ENCODE measurements at places on chromosomes 2 and 18.

DNA sequence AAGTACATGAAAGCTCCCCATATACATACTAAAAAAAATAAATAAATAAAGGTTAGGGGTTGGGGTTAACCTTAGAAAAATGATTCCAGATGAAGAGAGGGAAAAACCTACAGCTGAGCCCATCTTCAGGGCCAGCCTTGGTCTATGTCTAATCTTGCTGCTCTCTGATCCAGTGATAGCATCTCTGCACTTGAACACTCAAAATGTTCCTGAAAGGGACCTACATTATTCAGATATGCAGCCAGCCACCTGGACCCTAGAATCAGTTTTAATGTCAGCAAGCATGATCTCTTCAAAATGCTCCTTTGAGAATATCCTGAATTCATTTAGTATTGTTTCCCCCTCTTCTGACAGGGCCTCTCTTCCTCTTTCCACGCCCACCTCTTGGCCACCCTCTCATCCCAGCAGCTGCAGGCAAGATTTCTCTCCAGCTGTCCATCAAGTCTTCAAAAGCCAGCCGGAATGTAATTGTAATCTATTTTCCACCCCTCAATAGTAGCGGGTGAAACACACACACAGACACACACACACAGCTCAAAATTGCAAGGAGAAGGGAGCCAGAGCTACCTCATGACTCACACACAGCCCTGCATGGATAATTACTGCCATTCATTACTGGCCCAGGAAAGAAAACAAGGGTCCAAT is 135.5 kb downstream of the MYO3B start:
- peak; percentile 72 for DNase-seq

- DNase-seq = no peak
Observed at GRCh38 chr2:176419591-176420071, 150.4 kb downstream of the MTX2 start.

GRCh38 chr18:26757263-26758019 is 108.1 kb downstream of the AQP4 start:
- DNase-seq = no peak

GRCh38 chr2:216653931-216654365 is 20.7 kb downstream of the IGFBP2 start:
- no peak for DNase-seq

DNA sequence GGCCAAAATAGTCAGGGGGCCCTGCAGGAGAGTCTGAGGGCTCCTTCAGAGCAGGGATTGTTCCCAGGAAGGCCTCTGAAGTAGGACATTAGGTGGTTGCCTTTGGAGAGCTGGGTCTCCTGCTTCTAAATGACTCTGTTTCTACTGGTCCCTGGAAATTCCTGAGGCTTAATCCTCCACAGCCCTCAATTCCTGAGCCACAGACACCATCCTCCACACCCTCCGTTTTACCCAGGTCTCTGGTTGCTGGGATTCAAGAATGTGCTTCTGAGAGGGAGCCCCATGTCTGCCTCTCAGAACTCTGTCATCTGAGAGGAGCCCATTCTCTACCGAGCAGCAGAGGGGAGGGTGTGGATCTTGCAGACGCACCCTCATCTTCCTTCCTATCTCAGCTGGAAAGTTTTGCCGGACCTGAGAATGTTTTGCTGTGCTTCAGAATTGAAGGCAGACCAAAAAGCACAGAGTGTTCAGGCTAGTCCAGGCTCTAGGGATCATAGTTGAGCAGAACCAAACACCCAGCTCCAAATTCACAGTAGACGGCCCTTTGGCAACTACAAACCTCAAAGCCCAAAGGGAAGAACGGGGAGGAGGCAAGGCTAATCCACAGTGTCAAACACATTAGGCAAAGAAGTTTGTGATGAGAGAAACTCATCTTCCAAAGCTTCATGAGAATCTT is 8.1 kb downstream of the VIT start:
- DNase-seq = no peak

GRCh38 chr2:19225126-19225525 is 133.3 kb downstream of the OSR1 start:
- DNase-seq = no peak

- no peak for DNase-seq
Observed at GRCh38 chr2:159755014-159755413, 42.7 kb downstream of the MARCHF7 start.

GRCh38 chr2:130351711-130352110 is 4.1 kb upstream of the PTPN18 start:
- DNase-seq = no peak

DNA sequence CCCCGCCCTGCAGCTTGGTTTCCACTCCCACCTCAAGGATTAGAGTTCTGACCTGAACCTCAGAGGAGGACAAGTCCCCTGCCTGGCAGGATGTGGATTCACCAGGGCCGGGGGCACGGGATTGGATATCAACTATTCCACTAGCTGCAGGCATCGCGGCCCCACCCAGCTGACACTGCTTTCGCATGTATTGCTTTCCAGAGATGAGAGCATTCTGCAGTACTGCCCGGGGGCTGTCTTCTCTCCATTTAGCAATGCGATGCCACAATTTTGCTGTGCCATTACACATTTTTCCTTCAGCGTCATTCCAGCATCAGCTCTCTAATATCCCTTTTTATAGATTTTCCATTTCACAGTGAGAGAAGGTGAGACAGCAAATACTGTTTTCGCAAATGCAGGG is 42.0 kb downstream of the CTIF start:
- no peak for DNase-seq

GRCh38 chr2:45072064-45072861 is 63.0 kb upstream of the SIX2 start:
- DNase-seq = no peak

DNA sequence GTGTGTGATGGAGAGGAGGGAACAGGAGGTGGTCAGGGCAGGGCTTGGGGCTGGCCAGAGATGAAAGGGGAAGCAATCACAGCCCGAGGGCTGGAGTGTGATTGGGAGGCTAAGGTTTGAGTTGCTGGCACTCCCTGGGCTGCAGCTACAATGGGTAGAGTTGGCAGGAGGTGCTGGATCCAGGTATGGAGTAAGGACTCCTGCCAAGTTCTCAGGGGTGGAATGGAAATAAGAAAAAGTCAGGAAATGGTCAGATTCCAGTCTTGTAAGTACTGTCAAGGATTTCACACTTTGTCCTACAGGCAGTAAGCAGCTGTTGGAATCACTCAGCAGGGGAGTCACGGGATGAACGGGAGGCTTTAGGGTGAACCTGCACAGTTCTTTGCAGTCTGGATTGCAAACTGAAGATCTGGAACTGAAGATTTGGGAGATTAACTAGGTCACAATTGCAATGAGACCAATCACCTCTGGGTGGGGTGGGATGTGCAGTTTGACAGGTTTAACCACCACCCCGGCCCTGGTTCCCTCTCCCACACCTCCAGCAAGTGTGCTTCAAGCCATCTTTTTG is 10.9 kb upstream of the INPP5D start:
- no peak for DNase-seq

DNA sequence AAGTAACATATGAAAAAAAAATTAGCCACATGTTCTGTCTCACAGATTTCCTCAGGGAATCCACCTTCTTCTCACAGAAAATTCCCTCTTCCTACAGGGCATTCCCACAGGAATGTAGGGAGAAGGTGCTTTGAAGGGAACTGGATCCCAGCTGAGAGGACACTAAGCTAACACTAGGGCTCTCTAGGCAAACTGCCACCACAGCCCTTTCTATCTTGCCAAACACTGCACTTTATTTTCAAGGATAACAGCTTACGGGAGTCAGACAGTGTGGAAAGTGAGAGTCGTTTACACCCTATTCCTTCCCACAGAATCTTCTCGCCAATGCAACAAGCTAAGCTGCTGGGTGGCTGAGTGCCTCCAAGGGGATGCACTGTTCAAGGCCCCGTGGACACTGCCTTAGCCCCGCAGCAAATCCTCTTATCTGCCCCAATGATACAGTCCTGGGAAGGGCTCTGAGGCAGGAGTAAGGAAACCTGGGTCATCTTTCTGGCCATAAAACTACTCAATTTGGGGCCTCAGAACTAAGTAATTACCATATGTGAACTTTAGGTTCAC is 76.9 kb downstream of the CCDC93 start:
- DNase-seq = no peak

- DNase-seq = no peak
Observed at GRCh38 chr2:151407281-151407680, 2.4 kb upstream of the RIF1 start.

DNA sequence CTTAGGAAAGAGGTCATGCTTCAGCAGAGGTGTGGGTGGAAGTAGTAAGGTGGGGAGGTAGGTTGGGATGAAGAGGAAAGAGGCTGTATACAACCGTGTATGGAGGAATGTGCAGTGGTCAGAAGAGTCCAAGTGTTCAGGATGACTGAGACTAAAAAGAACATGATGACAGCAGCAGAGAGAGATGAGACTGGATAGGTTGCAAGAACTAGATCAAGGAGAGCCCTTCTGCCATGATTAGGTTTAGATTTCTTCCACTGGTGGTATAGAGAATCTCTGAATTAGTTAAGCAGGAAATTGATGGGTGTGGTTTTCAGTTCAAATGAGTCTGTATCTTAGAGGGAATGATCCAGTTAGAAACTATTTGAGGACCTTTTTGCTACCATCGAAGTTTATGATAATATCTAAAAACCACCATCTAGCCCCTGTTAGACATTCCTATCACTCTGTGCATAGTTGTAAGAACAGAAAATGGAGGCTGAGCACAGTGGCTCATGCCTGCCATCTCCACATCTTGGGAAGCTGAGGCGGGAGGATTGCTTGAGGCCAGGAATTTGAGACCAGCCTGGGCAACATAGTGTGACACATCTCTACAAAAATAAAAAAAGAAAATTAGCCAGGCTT is 221.0 kb downstream of the LTBP1 start:
- no peak for DNase-seq

DNA sequence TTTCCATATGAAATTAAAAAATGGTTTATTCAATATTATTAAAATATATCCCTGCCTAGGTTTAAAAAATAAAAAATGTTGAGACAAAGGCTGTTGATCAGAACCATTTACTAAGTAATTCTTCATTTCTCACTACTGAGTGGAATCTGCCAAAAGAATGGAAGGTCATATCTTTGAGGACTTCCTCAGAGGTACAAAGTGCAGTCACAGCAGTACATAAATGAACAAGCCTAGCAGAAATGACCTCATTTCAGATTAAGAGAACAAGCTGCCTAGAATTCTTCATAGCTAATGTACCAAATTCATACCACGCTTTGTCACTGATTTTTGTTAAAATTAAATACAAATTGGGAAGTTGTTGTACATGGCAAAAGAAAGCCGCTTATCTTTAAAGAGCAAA is 318.9 kb upstream of the TFPI start:
- DNase-seq = no peak

- no peak for DNase-seq
Observed at GRCh38 chr2:69036926-69037325, 23.9 kb downstream of the ANTXR1 start.

DNA sequence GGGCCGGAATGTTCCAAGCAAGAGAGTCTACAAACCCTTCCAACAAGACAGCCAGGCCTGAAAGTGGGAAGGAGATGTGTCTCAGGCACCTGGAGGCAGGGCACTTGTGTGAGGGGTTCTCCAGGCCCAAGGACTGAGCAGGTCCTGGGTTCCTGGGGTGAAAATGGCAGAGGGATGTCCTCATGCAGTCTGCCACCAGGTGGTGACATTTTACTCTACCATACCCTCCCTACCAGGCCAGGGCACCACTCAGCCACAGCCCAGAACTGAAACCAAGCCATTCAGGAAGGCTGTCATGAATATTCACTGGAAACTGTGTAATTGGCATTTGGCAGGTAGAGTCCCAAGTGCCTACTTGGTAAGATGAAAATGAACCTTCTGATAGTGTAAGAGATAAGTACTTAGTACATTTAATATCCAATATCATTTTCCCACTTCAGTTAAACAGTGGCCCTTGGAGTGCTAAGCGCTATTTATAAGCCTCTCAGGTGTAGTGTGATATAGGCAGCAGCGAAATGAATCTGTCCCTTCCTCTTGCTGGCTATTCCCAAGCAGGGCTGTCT is 185.1 kb downstream of the MYO5B start:
- peak; percentile 61 for DNase-seq

DNA sequence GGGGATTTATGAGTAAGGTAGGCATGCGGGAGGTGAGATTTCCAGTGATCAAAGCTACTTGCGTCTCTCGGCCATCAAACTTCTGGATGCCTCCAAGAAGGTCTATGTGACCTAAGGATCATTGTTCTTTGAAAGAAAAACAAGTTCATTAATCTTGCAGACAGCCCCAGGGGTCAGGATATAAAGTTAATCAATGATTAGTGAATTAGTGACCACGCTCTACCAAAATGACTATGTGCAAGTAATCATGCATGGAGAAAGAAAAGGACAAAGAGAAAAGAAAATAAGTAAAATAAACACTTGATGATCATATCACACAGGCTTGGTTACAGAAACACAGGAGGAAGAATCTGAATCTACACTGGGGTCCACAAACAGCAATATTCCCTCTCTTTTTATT is 42.5 kb upstream of the BCL11A start:
- DNase-seq = no peak

GRCh38 chr2:219500135-219500534 is 1.4 kb downstream of the GMPPA start:
- DNase-seq = no peak

- peak; percentile 45 for DNase-seq
Observed at GRCh38 chr18:37564711-37565100, 892 bp downstream of the CELF4 start.

GRCh38 chr2:191923652-191923997 is 76.7 kb upstream of the CAVIN2 start:
- DNase-seq = no peak

GRCh38 chr2:167240671-167241070 is 352.4 kb downstream of the XIRP2 start:
- no peak for DNase-seq

GRCh38 chr2:65754219-65754618 is 321.8 kb upstream of the SPRED2 start:
- DNase-seq = no peak

- DNase-seq = no peak
Observed at GRCh38 chr18:79756143-79756500, 41.6 kb upstream of the KCNG2 start.

GRCh38 chr2:226424971-226425370 is 374.6 kb downstream of the IRS1 start:
- DNase-seq = no peak

GRCh38 chr2:188293601-188294351 is 2.1 kb downstream of the GULP1 start:
- DNase-seq = peak; percentile 81

DNA sequence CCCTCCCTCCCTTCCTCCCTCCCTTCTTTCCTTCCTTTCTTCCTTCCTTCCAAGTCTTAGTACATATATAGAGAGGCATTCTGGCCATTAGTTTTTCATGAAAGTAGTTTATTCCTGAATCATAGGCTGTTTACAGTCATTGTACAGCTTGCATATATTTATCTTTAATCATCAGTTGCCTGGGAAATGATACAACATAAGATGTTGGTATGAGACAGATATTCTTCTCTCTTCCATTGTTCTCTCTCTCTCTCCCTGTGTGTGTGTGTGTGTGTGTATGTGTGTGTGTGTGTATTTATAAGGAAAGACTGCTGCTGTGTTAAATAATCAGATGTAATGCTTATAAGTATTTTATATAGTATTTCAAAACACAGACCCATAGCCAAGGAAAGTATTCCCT is 289.8 kb upstream of the UBE2E3 start:
- DNase-seq = no peak

DNA sequence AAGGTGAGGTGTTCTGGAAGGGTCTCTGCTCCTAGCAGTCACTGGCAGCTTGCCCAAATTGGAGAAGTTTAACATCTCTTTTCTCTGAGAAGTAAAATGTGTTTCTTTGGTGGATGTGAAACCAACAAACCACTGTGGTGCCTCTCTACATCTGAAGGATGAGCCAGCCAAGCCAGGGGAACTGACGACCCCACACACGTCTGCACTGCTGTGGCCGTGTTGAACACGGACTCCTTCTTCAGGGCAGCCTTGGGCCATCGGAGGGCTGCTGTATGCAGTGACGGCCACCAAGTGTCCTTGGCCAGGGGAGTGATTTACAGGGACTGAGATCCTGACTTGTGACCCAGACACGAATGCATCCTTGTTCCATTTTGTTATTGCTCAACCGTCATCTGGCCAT is 207.8 kb downstream of the ACKR3 start:
- no peak for DNase-seq

Data from NCI-H345 (cell line).